Activated naive CD4-positive, alpha-beta T cell treated with Interleukin-2 at 50 U/mL for 16 hours (primary cell): ENCODE measurements at places on chromosomes 3 and 15.
A peak's percentile ranks its signal among the peaks of the same experiment; 100 is the strongest.

DNA sequence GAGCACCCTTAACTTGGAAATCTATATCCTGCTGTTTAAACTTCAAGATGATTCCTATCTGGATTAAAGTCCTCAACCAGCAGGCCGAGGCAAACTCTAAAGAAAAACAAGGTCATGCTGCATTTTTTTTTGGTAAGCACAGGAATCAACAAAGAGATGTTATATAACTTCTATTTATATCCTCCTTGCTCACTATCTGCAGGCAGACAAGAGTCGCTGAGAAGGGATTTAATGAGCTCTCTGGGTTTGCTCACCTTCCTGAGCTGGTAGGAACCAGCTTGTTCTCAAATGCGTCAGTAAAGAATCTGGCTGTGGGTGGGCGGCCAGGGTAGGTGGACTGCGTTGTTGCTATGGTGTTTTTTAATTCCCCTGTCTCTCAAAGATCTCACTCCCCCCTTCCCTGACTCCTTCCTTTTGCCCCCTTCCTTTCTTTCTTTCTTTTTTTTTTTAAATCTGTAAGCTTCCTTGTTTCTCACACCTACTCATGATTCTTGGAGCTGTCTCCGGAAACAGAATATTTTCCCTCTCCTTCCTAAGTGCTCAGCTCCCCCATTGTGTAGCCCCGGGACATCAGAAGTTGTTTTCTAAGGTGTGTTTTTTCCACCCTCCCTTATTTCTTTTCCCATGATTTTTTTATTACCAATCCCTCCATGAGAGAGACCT lies 228.8 kb upstream of the BHLHE40 start:
- DNase-seq: peak; percentile 36

GRCh38 chr3:136836511-136837156 lies 17.7 kb downstream of the SLC35G2 start:
- DNase-seq: no peak

DNA sequence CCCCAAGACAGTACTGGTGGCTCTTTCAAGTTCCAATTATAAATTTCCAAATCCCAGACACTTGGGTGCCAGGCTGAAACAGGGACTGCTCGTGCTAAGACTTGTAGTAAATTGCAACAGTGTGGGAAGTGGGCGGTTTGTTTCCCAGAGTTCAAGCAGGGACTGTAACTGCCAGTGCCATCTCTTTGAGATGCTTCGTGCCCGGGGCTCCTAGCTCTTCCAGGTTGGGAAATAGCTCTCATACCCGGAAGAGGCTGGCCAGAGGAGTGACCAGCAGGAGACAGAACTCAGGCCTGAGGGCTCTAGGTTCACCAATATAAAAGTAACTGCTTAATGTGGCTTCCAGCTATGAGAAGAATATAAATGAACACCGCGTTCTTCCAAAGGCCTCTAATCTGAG lies 54.0 kb upstream of the NEO1 start:
- DNase-seq: no peak

DNA sequence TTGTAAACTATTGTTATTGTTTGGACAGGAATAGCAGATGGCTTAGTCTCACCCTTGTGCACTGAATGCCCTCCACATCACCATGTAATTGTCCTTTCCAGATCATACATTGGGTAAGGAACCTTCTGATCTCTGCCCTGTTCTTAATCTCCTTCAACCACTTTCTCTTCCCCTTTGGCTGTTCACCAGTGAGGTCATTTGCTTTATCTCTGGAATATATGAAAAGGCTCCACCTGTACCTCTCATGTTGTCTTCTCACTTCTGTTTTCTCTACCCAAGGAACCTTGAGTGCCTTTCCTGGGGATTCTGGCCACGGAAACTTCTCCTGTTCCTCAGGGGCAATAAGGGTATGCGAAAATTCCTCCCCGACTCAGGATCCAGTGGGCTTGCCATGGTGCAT lies 28.5 kb downstream of the MCTP2 start:
- no peak for DNase-seq

DNA sequence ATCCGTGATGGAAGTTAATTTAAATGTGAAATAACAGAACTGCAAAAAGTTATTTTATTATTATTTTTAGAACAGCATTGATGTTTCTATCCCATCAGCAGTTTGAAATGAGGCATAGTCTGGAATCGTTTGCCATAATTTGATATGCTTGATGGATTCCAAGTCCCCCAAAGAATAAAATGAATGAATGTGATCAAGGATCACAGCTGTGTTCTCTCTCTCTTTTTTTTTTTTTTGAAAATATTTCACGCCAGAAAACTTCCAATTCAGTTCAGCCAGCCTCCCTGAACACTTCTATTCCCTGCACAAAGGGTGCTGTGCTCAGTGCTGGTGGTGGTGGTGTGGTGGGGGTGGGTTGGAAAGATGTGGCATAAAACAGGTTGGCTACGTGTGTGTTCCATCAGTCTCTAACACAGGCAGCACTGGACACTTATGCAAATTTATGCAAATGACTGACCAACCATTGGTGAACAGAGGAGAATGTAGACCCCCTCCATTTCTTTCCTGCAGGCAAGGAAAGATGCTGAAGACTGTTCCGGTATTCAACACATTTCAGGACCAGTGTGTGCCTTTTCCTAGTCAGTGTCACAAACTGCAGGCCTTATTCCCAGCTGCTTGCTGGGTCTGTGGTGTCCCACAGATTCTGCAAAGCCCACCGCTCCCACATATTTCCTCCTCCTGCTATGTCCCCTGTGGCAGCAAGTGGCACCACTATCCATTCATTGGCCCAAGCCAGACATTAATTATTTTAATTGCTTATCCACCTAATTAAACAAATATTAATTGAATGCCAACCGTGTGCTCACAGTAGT lies 10.6 kb downstream of the ARNT2 start:
- no peak for DNase-seq

- no peak for DNase-seq
Observed at GRCh38 chr15:48999314-48999713, 35.6 kb upstream of the SHC4 start.

DNA sequence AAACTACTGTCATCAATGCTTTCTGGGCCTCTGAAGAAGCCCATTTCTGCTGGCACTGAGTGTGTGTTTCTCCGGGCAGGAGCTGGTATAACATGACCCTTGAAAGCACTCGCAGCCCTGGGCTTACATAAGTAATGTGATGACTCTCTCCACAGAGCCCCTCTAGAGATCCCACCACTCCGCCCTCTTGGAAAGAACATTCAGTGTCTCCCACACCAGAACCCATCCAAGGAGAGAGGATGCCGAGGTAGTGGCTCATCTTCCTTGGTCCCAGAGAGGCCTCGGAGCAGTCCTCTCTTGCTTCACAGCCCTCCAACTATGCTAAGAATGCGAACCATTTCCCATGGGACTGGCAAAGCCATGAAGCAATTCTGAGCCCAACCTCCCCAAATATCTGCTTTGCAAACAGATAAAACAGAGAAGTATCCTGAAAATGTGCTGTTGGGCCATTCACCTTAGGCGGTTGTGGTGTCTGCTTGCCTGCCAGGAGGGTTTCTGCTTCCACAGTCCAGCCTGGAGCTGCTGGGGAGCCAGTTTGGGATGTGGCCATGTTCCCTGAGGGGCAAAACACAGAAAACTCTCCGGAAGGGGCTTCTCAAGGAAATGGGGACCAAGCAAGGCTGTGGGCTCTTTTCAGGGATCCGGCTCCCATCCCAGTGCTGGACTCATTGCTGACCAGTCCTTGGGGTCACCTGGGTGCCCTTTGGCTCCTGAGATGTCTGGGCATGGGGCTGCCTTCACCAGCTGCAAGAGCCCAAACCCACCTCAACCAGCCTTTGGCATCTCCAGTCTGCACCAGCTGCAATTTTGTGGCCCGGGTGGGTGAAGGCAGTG lies 47.3 kb downstream of the AMOTL2 start:
- no peak for DNase-seq

- no peak for DNase-seq
Observed at GRCh38 chr15:32899126-32899596, 181.4 kb downstream of the GREM1 start.

- no peak for DNase-seq
Observed at GRCh38 chr3:18635215-18635614, 210.1 kb upstream of the SATB1 start.

DNA sequence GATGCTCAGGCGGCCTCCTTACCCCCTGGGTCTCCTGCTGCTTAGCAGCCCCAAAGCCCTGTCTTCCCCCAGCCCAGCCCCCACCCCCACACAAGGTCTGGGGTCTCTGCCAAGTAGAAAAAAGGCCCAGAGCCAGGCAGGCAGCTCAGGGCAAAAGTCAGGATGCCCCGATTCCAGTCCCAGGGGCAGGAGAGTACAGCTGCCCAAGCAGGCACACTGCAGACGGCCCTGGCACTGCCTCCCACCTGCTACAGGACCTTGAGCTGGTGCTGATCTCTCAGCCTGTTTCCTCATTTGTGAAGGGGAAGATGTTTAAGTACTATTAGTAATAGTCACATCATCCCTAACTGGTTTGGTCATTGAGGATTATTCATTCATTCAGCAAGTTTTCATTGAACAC lies 12.6 kb downstream of the TMEM43 start:
- no peak for DNase-seq

DNA sequence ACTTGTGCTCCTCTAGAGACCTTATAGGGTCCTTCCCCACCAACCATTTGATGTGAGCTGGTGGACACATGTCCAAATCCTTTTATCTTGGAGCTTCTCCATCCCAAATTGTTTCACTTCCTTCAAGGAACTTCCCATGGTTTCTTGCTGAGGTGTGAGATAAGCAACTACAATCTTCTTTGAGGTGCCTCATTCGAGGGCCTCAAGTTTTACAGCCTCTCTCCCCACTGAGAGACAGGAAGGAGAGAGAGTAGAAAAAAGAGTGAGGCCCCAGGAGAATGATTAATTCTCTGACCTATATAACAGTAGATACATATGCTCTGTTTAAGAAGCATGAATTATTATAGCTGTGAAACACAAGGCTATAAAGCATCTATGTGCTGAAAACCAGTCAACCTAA lies 70.5 kb downstream of the SUMF1 start:
- no peak for DNase-seq

DNA sequence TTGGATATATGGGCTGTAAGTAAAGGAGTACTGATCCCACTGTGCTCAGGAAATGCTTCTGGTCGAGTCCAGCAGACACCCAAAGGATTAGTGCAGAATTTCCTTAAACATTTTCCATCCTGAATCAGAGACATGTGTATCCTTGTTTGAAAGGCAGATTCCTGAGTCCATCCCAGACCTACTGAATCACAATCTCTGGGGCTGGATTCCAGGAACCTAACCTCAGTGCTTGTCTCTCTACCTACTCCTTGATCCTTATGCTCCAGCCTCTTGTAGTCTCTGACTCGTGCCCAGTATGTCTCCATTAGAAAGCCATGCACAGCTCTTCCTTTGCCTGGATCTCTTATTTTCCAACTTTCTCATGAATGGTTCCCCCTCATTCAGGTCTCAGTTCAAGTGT lies 585.8 kb downstream of the NLGN1 start:
- DNase-seq: no peak

DNA sequence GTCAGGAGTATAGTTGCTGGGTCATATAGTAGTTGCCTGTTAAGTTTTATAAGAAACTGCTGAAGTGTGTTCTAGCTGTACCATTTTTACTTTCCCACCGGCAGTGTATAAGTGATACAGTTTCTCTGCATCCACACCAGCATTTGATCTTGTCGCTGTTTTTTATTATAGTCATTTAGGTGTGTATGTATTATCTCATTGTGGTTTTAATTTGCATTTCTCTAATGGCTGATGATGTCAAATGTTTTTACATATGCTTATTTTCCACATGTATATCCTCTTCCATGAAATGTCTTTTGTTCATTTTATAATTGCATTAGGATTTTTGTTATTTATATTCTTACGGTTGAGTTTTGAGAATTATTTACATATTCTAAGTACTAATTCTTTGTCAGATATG lies 254.3 kb downstream of the CLSTN2 start:
- DNase-seq: no peak

- no peak for DNase-seq
Observed at GRCh38 chr3:70716832-70717231, 404.4 kb upstream of the MDFIC2 start.

DNA sequence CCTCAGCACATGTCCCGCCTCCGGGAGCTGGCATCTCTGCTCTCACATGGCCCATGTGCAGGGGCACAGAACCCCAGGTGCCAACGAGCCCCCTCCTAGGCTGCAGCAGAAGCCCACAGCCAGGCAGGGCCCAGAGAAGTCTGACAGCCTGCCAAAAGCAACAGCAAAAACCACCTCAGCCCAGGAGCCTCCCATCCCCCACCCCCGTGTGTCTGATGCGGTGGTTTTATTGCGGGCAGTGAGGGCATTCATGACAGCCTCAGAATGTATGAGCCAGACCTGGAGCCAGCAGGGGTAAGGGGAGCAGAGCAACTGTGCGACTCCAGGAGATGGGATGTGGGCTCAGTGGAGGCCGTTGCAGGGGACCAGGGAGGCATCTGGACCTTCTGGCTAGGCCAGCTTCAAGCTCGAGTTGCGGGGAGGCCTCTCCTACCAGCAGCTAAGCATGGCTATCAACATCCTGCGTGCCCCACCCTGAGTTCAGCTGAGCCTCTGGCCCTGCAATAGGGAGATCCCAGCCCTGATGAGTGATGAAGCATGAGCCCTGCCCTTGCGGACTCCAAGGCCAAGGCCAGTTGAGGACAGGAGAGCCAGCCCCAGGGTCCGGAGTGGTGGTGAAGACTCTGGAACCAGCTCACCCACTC lies 52.5 kb downstream of the CYP11A1 start:
- peak; percentile 4 for DNase-seq

DNA sequence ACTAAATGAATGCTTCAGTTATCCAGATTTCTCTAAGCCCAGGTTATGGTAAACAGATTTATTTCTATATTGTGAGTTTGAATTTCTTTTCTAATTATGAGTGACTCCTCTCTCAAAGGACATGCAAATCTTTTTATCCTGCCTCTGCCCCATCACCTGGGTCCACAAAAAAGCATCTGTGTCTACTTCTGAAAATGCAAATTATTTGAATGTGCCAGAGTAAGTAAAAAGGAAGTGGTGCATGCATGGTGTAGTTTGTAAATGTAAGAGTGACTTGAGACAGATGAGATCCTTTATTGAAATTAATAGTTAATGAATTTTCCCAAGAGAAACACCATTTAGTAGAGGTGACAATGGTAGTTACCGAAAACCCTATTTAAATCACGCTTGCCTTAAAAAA lies 26.9 kb downstream of the MCTP2 start:
- no peak for DNase-seq

- peak; percentile 7 for DNase-seq
Observed at GRCh38 chr3:113018536-113019181, 27.9 kb downstream of the GTPBP8 start.

DNA sequence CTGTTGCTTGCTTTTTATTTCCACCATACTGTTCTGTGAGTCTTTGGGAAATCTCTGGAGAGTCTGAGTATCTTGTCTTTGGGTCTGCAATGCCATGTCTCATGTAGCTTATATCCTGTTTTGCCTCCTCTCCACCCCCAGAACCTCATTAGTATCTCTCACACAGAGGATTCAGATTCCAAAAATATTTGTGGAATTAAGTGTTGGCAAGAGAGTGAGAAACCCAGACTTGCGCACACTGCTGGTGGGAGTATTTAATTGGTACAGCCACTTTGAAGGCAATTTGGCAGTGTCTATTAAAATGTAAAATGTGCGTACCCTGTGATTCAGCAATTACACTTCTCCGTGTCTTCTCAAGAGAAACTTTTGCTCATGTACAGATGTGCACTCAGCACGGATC lies 68.6 kb downstream of the ZNF621 start:
- no peak for DNase-seq
